H9 (cell line): ENCODE measurements at places on chromosomes 13 and 19. TPM values are rescaled to one million over a fixed set of nuclear protein-coding genes. Genes with fewer than 3 reads are reported as not detected.

The KIR2DL3 gene
- total RNA-seq, result not detected in 2 replicates

The ZNF350 gene
- 9.7 and 12.9 TPM in 2 replicates for total RNA-seq

The ZSWIM9 gene
- 6.4 and 8.9 TPM in 2 replicates for total RNA-seq

The NPAS1 gene
- total RNA-seq, result 17.8 and 20.0 TPM in 2 replicates

The PRODH2 gene
- not detected in 2 replicates for total RNA-seq

The GTF3A gene
- total RNA-seq, result 70.0 and 70.5 TPM in 2 replicates

The KIR3DL1 gene
- total RNA-seq, result not detected in 2 replicates

The TGFBR3L gene
- total RNA-seq, result 5.5 and 6.5 TPM in 2 replicates

The OR7C1 gene
- total RNA-seq, result not detected in 2 replicates

The GNA15 gene
- total RNA-seq, result 0.20 TPM in 1 of 2 replicates, not detected in the other
